COLO829 (cell line): ENCODE measurements at places on chromosomes 5 and 9.
A peak's percentile ranks its signal among the peaks of the same experiment; 100 is the strongest.

GRCh38 chr5:177097016-177097985, 10.6 kb downstream of the FGFR4 start:
- no peak for DNase-seq

DNA sequence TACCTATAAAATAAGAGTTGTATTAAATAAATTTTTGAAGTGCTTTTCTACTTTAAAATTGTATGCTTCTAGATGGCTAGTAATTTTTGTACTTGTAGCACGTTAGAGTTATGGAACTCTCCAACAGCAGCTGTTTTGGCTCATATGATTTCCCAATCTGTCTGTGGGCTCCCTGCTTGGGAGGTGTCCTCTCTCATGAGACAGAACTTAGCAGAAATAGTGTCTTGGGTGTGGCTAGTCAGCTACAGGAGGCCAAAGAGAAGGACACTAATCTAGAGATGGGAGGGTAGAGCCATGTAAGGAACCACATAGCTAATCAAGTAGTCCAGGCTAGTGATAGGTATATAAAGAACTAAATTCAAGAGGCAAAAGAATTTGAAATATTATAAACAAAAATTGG, 78.4 kb upstream of the DAB2 start:
- no peak for DNase-seq

DNA sequence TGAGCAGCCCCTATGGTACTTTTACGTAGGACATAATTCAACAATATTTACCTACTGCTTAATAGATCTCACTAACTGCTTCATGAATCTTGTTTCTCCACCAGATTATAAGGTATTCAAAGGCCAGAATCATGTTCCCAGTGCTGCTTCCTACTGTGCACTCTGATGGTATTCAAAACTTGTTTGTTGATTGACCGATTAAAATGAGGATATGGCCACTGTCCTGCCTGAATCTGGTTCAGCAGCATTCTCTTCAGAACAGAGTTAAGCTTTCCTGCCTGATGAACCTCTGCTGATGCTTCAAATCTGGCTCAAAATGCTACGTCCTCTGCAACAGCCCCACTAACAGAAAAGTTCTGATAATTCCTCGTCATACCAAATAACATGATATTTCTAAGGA, 150.7 kb upstream of the ZNF462 start:
- DNase-seq: no peak

GRCh38 chr9:15724612-15725011, 171.8 kb downstream of the CCDC171 start:
- DNase-seq: no peak

DNA sequence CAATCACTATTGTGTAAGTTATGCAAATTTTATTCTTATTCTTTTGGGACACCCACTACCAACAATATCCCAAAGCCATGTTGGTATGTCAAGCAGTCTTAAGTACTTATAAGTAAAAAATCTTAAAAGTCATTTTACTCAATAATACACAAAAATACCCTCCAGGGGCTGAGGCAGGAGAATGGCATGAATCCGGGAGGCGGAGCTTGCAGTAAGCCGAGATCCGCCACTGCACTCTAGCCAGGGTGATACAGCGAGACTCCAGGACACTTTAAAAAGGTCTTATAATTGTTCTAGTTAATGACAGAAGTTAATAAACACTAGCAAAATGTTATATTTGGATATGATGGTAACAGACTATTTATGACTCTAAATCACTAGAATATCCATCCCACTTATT, 16.8 kb downstream of the CLINT1 start:
- no peak for DNase-seq

GRCh38 chr9:99732715-99733114, 89.0 kb upstream of the NR4A3 start:
- no peak for DNase-seq

DNA sequence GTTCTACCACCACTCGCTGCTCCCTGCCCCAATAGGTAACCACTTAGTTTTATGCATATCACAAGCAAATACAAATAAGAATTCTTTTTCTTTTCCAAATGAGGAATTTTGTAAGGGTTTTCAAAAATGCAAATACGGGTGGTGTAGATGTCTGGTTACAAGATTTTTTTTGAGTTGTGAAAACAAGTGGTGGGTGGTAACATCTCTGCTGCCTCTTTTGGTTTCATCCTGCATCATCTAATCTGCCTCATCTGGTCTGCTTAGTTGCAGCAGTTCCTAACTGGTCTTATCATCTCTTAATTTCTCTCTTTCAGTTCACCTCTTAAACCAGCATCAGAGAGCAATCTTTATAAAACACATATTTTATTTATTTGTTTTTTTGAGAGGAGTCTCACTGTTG, 5.3 kb downstream of the NFX1 start:
- DNase-seq: no peak

DNA sequence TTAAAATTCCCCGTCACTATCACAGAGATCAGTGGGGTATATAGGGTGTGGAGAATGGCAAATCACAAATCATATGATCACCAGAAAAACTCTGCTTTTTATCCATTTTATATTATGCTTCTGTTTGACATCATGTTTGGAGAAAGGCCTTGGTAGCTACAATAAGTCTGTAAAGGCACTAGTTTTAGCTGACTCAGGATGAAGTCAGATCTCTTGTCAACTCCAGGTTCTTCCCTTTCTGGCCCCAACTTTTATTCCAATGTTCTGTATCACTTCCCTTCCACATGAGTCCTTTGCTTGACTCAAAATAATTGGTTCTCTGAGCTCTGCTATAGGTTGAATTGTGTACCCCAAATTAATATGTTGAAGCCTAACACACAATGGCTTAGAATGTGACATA, 484.9 kb downstream of the PTPRD start:
- DNase-seq: no peak

DNA sequence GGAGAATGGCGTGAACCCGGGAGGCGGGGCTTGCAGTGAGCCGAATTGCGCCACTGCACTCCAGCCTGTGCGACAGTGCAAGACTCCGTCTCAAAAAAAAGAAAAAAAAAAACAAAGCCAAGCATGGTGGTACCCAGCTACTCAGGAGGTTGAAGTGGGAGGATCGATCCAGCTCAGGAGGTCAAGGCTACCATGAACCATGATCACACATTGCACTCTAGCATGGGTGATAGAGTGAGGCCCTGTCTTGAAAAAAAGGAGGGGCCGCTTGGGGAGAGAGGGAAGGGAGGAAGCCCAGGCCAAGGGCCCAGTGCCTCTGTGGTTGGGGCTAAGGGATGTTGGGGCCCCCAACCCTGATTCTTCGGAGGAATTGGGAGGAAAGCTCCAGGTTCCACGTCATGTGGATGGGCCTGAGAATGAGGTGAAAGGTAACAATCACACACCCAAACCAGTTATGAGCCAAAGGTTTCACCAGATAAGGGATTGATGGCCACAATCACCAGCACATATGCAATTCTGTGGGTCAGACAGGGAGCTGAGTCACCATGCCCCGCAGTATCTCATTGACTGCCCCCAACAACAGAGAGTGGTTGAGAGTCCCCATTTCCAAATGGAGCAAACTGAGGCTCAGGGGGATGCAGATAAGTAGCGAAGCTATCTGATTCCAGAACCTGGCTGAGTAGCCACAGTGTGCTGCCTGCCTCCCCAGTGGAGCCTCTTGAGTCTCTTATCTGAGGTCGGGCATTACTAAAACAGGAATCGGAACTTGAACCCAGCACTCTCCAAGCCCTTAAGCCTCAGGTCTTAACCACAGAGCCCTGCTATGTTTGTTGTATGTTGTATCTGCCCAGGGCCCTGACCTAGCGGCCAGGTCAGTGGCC, 20.5 kb downstream of the SWI5 start:
- no peak for DNase-seq

GRCh38 chr9:109444771-109445320, 53.3 kb downstream of the PTPN3 start:
- DNase-seq: no peak

DNA sequence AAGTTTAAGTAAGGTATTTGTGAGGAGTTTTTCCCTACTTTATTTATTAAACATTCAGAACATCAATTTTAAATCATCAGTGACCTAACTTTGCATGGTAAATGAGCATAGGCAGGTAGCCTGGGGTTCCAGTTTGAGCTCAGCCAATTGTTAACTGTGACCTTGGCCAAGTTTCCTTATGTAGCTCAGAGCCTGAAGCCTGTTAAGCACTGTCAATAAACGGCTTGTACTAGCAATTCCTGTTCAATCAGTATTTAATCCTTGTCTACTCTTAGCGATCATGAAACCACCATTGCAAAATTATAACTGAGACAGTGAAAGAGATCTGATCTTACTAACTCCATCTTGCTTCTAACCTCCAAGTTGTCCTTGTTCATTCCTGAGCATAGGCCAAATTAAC, 4.7 kb upstream of the SOWAHA start:
- no peak for DNase-seq

- DNase-seq: no peak
Measured at GRCh38 chr5:106020894-106021293, 1649.8 kb downstream of the EFNA5 start.

GRCh38 chr5:145854651-145855258, 18.1 kb downstream of the GRXCR2 start:
- peak; percentile 29 for DNase-seq

DNA sequence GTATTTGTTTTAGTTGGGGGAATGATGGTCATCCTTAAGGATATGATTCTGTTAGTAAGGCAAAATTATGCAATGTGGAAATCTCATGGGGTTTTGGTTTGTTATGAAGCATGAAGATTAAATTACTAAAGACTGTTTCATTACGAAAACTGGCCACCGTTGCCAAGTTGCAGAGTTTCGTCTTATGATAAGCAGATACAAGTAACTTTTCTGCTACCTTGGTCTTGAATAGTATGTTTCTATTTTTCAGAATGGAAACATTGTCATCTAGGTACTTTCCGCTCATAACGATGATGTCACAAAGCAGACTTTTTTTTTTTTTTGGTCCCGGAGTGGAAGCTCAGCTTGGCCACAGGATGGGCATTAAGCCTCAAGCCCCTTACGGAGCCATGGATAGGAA, 4.2 kb downstream of the CCNI2 start:
- DNase-seq: no peak

GRCh38 chr9:18979367-18979766, 53.6 kb downstream of the SAXO1 start:
- peak; percentile 35 for DNase-seq

DNA sequence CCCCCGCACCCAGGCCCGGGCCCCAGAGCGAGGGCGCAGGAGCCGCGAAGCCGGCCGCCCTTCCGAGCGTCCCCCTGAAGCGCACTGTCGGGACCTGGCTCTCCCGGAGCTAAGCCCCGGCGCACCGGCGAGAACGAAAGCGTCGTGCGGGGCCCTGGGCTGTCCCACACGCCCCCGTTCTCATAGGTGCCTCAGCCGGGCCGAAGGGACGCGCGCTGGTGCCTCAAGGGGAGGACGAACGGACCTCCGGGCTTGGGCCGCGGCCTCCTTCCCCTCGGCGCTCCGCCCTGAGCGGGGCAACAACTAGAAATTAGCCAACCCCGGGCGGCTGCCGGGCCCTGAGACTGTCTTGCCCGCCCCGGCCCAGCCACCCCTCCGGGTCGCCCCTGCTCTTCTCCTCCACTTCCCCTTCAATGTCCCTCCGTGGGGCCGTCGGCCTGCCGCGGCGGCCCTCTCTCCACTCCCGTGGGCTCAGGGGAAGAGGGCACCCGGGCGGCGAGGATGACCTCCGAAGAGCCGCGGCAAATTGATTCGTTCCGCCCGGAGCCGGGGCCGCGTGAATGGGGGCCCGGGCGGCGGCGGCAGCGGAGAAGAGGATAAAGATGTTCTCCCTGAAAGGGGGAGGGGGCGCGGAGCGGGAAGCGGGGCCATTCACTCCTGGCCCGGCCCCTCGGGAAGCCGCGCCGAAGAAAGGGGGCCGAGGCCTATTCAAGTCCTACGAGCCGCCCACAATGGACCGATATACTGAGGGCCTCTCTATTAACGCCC, 3.5 kb upstream of the PRDM12 start:
- DNase-seq: no peak

GRCh38 chr9:6708732-6709131, 49.0 kb upstream of the KDM4C start:
- no peak for DNase-seq

- DNase-seq: no peak
Measured at GRCh38 chr5:80101993-80102392, 66.8 kb downstream of the THBS4 start.

DNA sequence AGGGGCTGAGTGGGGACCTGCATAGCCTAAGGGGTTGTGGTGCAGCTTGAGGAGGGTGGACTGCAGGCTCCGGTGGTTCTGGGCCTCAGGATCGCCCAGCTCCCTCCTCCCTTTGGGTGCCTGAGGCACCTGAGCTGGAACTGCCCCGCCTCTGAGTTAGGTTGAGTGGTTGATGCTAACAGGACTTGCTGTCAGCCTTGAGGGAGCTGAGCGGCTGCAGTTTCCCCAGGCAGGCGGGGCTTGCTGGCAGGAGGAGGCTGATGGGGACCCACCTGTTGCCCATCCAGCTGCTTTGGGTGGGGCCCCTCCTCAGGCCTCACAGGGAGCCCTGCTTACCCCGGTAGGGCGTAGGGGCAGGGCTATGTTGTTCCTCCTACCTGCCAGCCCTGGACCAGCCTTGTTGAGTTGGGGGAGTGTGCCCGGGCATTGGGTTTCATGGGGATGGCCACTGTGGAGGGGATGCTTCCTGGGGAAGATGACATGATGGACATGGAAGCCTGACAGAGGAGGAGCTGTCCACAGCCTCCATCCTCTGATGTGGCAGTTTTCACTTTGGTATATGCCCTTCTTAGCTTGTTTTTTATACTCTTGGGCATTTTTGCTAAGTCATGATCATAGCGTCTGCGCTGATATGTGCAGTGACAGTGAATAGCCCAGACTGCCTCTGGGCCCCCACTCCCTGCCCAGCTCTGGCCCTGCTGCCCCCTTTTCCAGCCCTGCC, 14.3 kb downstream of the WNK2 start:
- no peak for DNase-seq

DNA sequence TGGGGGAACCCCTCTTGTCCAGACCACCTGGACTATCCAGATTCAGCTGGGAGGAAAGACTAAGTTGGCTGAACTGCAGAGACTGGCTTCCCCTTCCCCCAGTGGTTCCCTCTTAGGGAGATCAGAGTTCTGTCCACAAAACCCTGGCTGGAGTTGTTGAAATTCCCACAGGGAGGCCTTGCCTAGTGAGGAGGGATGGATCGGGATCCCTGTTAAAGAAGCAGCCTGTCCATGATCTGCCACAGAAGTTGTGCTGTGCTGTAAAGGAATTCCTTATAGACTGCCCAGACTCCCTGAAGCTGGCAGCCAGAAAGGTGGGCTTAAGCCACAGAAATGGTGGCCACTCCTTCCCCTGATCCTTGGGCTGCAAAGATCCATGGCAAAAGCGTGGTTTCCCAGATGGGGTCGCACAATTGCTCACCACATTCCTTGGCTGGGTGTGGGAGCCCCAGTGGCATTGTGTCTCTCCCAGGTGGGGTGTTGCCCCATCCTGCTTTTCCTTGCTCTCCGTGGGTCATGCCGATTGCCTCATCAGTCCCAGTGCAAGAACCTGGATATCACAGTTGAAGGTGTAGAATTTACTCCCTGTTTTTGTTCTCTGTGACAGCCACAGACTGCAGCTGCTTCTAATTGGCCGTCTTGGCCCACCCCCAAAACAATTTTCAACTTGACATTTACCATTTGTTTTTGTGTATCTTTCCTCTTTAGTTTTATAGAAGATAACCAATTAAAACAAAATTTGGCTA, 342.4 kb downstream of the FGF10 start:
- no peak for DNase-seq
